Activated T-helper 1 cell treated with Interleukin-2 at 50 U/mL for 16 hours (primary cell): ENCODE measurements at places on chromosomes 2 and 18.

GRCh38 chr2:221567231-221567760 is 4.8 kb downstream of the EPHA4 start:
- DNase-seq = no peak

- no peak for DNase-seq
These were observed 138.3 kb upstream of the ETAA1 start for GRCh38 chr2:67258831-67259230.

- no peak for DNase-seq
These were observed 277.1 kb downstream of the ALPK2 start for GRCh38 chr18:58351776-58352175.

- no peak for DNase-seq
These were observed 151.4 kb downstream of the ACKR3 start for GRCh38 chr2:236720974-236721540.
